Activated CD4-positive, alpha-beta memory T cell treated with anti-CD3 and anti-CD28 coated beads, Interleukin-2, amount 10 ng/mL, durations not matched to agents 7 days and 5 days (primary cell): ENCODE measurements at places on chromosomes 7 and 10. TPM values are rescaled to one million over a fixed set of nuclear protein-coding genes. Genes with fewer than 3 reads are reported as not detected.

The EPO gene
- not detected for total RNA-seq

The TAS2R5 gene
- 1.5 TPM for total RNA-seq

The GPR37 gene
- total RNA-seq, result not detected

The TMEM178B gene
- total RNA-seq, result 1.7 TPM

- no peak for DNase-seq
- H3K4me1 ChIP-seq, result peaks cover 69% of the 10 kb centered on the region
- H3K27me3 ChIP-seq, result no peaks in the 10 kb centered on the region
- H3K36me3 ChIP-seq, result peaks cover 85% of the 10 kb centered on the region
These were observed 18.7 kb downstream of the SEC24C start for GRCh38 chr10:73762915-73763314.

DNA sequence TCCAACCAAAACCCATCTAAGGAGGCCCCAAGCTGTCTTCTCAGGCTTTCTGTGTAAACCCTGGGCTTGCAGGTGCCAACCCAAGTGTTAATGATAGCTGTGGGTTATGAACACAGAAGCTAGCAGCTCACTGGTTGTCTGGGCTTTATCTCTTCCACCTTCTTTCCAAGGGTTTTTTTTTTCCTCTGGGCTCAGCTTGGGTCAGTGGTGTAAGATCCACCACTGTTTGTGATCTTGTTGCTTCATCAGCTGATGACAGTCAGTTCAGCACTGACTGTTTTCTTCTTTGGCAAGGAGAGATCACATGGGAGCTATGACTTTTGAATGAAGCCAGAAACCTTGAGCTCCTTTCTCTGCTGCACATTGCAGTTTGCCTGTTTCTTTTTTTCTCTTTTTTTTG, 4.6 kb downstream of the GTPBP4 start:
- no peak overlapping the region for H3K4me3 ChIP-seq
- peaks cover 28% of the 10 kb centered on the region for H3K4me1 ChIP-seq
- no peak for DNase-seq
- peaks cover 62% of the 10 kb centered on the region for H3K36me3 ChIP-seq
- H3K27me3 ChIP-seq, result no peaks in the 10 kb centered on the region

DNA sequence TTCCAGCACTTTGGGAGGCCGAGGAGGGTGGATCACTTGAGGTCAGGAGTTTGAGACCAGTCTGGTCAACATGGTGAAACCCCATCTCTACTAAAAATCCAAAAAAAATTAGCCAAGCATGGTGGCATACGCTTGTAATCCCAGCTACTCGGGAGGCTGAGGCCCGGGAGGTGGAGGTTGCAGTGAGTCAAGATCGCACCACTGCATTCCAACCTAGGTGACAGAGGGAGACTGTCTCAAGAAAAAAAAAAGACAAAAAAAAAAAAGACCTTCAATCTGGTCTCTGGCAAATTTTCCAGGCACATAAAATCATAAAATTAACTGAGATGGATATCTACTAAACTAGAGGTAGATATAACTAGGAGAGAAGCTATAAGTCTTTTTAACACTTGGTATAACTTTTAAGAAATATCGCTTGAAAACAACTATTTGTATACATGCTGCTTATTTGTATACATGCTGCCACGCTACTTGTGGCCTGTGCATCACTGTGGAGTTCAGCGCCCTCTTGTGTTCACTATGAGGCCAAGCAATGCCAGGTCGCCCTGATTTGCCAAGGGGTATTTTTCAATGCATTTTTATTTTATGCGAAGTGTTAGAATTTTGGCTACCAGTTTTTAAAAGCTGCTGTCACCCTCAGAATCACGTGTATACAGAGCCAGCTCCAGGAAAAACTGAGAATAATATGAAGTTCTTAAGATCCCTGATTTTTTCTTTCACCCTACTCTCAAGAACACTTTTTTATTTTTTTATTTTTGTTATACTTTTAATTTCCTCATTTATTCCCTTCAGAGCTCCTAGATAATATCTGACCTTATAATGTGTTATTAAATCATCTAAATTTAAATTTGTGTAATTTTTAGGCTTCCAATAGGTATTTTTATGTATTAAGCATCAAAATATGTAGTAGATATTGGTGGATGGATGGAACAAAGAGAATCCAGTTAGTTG, 26.7 kb downstream of the CYCS start:
- H3K36me3 ChIP-seq, result no peaks in the 10 kb centered on the region
- no peak overlapping the region for H3K27ac ChIP-seq
- H3K27me3 ChIP-seq, result peaks cover 12% of the 10 kb centered on the region
